GM12878 (cell line): ENCODE measurements at places on chromosomes 12 and 14.
A peak's percentile ranks its signal among the peaks of the same experiment; 100 is the strongest.

GRCh38 chr14:70080076-70080475, 108.7 kb downstream of the SLC8A3 start:
- no peak for DNase-seq
- H3K27ac ChIP-seq: no peak overlapping the region
- H3K27me3 ChIP-seq: no peaks in the 10 kb centered on the region; the same call in 1 of the 2 replicates

- H3K27me3 ChIP-seq: no peaks in the 10 kb centered on the region
- peaks cover 32% of the 10 kb centered on the region for H3K4me1 ChIP-seq
- H3K27ac ChIP-seq: peak overlapping the region; percentile 31; the same call in 1 of the 2 replicates
- DNase-seq: no peak
Measured at GRCh38 chr14:68787092-68787992, 5.5 kb downstream of the ZFP36L1 start.

- no peak overlapping the region for H3K4me3 ChIP-seq
- DNase-seq: no peak
- H3K4me1 ChIP-seq: no peaks in the 10 kb centered on the region
- no peak overlapping the region for H3K27ac ChIP-seq
Measured at GRCh38 chr14:83734431-83734830, 1795.5 kb upstream of the FLRT2 start.

- no peak overlapping the region for H3K4me3 ChIP-seq
- no peaks in the 10 kb centered on the region for H3K27me3 ChIP-seq
- no peaks in the 10 kb centered on the region for H3K4me1 ChIP-seq
Measured at GRCh38 chr14:51581017-51581881, 70.5 kb upstream of the FRMD6 start.

DNA sequence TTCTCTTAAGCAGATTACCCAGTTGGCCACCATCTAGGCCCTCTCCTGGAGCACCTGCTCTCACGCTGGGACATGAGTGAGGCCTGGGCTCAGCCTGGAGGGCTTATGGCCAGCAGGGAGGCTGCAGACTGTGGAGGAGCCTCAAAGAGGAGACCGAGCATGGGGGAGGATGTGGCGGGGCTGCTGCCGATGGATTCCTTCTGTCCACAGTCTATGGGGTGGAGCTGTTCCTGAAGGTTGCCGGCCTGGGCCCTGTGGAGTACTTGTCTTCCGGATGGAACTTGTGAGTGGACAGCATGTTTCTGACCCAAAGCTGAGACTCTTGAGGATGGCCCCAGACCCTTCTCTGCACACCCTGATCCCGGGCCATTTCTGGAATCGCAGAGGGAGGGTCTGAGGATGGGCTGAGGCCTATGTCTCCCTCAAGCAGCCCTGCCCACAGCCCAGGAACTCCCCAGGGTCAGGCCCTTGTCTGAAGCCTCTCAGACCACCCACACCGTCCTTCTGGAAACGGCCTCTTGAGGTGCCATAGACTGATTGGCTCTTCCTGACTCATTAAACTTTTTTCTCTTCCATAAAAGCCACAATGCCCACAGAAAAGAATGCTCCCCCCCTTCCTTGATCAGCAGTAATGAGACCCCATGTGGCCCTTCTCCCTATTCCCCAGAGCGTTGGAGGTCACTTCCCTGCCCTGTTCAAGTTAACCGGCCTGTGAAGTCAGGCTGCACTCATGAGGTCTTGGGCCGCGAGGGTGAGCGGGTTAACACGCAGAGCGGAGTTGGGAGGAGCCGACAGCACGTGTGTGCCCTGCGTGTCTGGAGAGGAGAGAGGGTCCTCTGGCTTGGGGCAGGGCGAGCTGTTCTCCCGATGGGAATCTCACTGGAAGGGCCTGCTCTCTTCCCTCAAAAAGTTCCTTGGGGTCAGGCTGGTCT, 49.0 kb downstream of the SLC8B1 start:
- DNase-seq: no peak
- no peak overlapping the region for H3K27ac ChIP-seq
- H3K4me1 ChIP-seq: no peaks in the 10 kb centered on the region
- no peaks in the 10 kb centered on the region for H3K27me3 ChIP-seq
- H3K4me3 ChIP-seq: no peak overlapping the region

DNA sequence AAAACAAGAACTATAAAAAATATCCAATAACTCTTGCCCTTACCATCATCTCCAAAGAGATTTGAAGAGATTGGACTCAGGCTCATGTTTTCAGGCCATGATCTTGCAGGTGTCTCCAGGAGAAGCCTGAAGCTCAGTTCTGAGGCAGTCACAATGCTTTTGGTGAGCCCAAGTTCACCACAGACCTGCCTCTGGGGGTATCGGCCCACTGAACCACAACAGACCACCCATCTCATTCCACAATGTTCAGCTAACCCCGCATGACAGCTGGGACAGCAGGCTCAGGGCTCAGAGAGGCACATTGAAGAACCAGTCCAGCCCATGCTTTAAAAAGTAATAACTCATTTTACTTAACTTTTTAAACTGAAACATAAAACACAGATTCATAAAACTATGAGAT, 28.3 kb upstream of the APOLD1 start:
- DNase-seq: no peak
- no peaks in the 10 kb centered on the region for H3K27me3 ChIP-seq
- H3K36me3 ChIP-seq: 0 out of 2 replicates have a peak, but pooled peaks cover 2% of the 10 kb centered on the region

DNA sequence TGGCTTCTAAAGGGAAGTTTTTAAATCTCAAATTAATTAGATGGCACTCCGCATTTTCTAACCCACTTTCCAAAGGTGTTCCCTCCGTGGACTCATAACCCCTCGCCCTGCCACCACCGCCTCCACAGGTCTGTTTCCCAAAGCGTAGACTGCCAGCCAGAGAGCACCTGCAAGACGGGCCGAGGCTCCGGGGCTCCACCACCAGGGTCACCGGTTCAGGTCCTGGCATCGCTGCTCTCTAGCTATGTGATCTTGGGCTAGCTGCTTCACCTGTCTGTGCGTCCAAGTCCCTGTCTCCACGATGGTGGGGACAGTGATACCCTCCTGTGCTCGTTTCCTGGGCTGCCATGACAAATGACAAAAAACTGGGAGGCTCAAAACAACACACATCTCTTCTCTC, 11.5 kb downstream of the RIMBP2 start:
- no peaks in the 10 kb centered on the region for H3K36me3 ChIP-seq
- DNase-seq: no peak
- H3K27me3 ChIP-seq: no peaks in the 10 kb centered on the region
- no peaks in the 10 kb centered on the region for H3K4me1 ChIP-seq

GRCh38 chr14:63535918-63536317, 7.3 kb downstream of the PPP2R5E start:
- no peak overlapping the region for H3K4me3 ChIP-seq
- H3K4me1 ChIP-seq: no peaks in the 10 kb centered on the region
- no peaks in the 10 kb centered on the region for H3K27me3 ChIP-seq

- peaks cover 3% of the 10 kb centered on the region; the same call in 1 of the 2 replicates for H3K27me3 ChIP-seq
- H3K4me1 ChIP-seq: no peaks in the 10 kb centered on the region; the same call in 1 of the 2 replicates
- no peak for DNase-seq
- no peak overlapping the region for H3K4me3 ChIP-seq
- no peak overlapping the region for H3K27ac ChIP-seq
Measured at GRCh38 chr12:2963154-2963759, 4.1 kb downstream of the TEAD4 start.

DNA sequence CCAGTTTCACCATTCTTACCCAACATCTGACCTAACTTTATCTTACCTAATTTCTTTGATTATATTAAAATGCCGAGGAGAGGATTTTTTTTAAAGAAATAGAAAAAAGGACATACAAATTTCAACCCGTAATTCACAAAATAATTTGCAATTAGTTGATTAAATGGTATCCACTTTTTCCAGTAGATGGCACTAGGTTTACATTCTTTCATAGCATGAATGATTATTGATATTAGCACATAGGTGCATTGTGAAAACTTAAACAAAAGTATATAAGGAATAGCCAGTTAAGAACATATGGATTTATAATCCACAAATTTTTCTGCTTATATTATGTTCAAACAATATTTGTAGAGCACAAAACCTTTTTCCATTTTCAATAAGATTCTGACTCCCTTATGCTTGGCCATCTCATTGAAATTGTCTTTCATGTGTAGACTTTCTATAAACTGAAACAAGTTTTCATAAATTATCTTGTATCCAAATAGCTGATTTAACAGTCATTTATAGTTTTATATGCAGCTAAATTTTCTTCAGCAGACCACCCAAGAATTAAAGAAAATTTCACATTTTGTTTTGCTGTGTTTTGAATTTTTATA, 35.3 kb downstream of the MSRB3 start:
- H3K27me3 ChIP-seq: no peaks in the 10 kb centered on the region
- DNase-seq: no peak

GRCh38 chr12:104003596-104003995, 37.9 kb downstream of the TDG start:
- H3K27ac ChIP-seq: no peak overlapping the region
- no peak for DNase-seq
- H3K4me1 ChIP-seq: no peaks in the 10 kb centered on the region
- H3K27me3 ChIP-seq: no peaks in the 10 kb centered on the region

DNA sequence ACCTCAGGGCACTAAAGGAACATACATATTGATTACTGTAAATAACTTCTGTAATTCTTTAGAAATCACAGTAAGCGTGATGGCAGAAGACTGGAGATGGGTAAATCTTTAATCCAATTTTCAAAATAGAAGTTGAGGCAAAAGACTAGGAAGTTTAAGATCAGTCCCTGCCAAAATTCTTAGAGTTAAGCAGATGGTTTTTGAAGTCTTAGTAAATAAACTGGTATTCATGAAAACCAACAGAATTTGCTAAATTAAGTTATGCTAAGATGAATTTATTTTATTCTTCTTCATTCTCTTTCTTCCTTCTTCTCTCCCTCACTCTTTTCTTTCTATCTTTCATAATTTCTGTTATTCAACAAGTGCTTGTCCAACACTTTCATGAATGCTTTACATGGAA, 98.4 kb upstream of the GARIN6 start:
- H3K27me3 ChIP-seq: no peaks in the 10 kb centered on the region

DNA sequence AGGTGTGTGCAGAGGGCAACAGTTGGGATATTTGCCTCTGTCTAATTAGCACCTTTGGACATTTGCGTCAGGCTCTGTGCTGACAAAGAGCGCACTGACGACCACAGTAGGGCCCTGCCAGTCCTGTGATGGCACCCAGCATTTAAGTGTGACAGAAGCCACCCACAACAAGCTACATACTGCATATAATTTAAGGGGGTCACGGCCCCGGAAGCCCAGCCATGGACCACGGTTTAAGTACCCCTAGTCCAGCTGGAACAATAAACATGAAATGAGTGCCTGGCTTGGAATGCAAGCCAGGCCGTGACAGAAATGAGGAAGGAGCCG, 16.8 kb upstream of the DYNC1H1 start:
- peak overlapping the region; percentile 99 for H3K4me3 ChIP-seq
- DNase-seq: no peak
- H3K36me3 ChIP-seq: no peaks in the 10 kb centered on the region
- peaks cover 2% of the 10 kb centered on the region; the same call in 1 of the 2 replicates for H3K4me1 ChIP-seq

DNA sequence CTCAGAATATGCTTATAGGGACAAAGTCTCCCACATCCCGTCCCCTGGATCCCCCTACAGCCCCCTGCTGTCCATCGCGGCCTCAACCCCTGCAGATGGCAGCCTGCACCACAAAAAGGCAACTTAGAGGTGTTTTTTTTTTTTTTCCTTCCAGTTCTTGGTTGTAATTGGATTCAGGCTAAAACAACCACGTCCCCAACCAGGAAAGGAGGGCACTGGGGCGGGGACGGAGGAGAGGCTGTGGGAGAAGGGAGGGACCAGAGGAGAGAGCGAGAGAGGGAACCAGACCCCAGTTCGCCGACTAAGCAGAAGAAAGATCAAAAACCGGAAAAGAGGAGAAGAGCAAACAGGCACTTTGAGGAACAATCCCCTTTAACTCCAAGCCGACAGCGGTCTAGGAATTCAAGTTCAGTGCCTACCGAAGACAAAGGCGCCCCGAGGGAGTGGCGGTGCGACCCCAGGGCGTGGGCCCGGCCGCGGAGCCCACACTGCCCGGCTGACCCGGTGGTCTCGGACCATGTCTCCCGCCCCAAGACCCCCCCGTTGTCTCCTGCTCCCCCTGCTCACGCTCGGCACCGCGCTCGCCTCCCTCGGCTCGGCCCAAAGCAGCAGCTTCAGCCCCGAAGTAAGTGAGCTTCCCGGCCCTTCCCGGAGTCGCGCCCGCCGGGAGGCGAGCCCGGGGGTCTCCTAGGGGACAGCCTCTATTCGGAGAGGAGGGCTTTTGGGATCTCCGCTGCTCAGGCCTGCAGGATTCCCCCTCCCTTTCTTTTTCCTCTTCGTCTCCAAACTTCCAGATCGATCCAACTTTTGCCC, at the start of gene MMP14:
MMP14 (plus strand) TSS at position 285 of the 813 bp plus-strand sequence; CDS start at position 518, 233 bp downstream.
- no peaks in the 10 kb centered on the region for H3K27me3 ChIP-seq
- H3K4me3 ChIP-seq: no peak within 1 kb of the TSS
- H3K4me1 ChIP-seq: peaks cover 21% of the 10 kb centered on the region
- DNase-seq: no peak
- no peaks in the 10 kb centered on the region; the same call in 1 of the 2 replicates for H3K36me3 ChIP-seq

DNA sequence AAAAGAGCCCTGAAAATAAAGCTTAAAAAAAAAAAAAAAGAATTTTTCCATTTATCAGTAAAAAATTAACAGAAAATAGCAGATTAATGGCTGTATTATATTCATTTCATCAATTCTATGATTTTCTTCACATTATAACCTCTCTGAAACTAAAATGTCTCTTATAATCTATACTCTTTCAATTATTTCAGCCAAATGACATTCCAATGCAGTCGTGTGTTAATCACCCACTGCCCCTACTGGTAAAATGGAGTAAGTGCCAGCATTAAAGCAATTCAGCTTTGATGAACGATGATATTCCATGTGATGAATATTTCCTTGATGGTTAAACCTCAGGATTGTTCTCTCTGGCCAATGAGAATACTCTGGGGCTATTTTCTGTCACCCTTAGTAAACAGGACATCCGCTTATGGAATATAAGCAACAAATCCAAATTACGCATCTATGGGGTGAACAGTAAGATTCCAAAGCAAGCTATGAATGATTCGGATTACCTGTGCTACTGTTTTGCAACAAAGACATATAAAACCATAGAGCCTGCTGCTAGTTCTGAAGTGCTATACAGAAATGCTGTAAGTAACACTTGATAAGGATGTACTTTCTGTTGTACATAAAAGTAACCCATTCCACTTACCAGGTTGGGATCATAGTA, 20.3 kb upstream of the SYCP3 start:
- H3K36me3 ChIP-seq: peaks cover 5% of the 10 kb centered on the region
- DNase-seq: no peak
- no peak overlapping the region for H3K27ac ChIP-seq
- no peak overlapping the region for H3K4me3 ChIP-seq
- no peaks in the 10 kb centered on the region for H3K27me3 ChIP-seq

DNA sequence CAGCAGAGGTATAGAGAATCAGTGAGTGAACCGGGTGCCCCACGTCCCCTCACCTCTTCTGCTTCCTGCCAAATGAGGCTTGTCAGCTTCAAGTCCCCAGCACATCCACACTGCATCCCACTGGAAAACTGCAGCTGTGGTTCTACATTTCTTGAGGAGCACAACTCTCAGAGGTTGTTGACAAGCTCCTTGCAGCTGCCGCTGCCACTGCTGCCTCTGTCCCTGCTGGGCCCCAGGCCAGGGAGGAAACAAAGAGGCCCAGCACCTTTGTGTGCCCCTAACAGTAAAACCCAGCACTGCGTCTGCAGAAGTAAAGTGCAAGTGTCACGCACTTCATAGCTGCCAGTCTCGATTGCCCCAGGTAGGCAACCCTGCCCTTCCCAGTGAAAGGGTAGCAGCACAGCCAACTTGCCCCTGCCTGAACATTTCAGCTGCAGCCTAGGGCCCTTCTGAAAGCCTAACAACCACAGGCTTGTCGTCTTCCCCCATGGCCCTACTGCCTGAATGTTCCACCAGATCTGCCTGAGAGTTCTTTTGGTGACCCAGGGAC, 1162.1 kb upstream of the USP15 start:
- no peaks in the 10 kb centered on the region for H3K36me3 ChIP-seq
- no peak overlapping the region for H3K27ac ChIP-seq
- no peak for DNase-seq
- H3K4me1 ChIP-seq: no peaks in the 10 kb centered on the region

- peak overlapping the region; percentile 78 for H3K4me3 ChIP-seq
- peaks cover 2% of the 10 kb centered on the region; the same call in 1 of the 2 replicates for H3K4me1 ChIP-seq
- peak overlapping the region; percentile 79 for H3K27ac ChIP-seq
- H3K36me3 ChIP-seq: no peaks in the 10 kb centered on the region; the same call in 1 of the 2 replicates
- no peak for DNase-seq
Measured at GRCh38 chr14:21436567-21437062, 19.3 kb downstream of the CHD8 start.
